ENCODE measurements at places on chromosomes 3 and 15.

GRCh38 chr3:23565041-23565775 lies 240.5 kb upstream of the UBE2E1 start:
- DNase-seq = no peak

DNA sequence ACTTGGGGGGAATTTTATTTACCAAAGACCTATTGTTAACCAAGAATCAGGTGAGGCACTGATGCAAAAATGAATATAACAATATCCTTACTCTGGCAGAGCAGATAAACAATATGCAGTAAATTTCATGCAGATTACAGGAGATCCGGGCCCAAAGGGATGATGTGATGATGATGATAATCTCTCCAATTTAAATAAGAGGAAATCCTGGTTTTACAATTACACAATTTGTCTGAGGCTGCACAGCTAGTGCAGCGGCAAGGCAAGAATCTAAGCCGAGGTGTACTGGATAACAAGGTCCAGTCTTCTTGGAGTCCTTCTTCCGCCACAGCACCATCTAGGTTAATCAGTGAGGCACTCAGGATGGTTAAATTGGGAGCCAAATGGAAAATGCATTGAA lies 2.4 kb upstream of the MESD start:
- no peak for DNase-seq

DNA sequence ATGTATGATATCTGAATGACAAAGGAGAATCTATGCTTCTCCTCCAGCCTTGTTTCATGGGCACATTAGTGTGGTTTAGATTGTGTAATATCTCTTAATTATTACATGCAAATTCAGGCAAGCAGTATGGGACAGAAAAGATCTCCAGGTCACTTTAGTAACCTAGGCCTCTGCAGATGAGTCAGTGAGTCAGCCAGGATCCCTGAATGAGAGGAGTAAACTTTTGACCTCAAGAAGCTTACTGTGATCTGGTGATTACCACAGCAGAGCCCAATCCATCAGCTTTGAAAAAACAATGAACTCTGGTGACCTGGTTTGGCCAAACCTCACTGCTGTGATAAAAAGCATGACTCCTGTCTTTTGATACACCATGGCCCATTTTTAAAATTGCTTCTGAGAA lies 107.8 kb downstream of the LRRN1 start:
- DNase-seq = no peak

DNA sequence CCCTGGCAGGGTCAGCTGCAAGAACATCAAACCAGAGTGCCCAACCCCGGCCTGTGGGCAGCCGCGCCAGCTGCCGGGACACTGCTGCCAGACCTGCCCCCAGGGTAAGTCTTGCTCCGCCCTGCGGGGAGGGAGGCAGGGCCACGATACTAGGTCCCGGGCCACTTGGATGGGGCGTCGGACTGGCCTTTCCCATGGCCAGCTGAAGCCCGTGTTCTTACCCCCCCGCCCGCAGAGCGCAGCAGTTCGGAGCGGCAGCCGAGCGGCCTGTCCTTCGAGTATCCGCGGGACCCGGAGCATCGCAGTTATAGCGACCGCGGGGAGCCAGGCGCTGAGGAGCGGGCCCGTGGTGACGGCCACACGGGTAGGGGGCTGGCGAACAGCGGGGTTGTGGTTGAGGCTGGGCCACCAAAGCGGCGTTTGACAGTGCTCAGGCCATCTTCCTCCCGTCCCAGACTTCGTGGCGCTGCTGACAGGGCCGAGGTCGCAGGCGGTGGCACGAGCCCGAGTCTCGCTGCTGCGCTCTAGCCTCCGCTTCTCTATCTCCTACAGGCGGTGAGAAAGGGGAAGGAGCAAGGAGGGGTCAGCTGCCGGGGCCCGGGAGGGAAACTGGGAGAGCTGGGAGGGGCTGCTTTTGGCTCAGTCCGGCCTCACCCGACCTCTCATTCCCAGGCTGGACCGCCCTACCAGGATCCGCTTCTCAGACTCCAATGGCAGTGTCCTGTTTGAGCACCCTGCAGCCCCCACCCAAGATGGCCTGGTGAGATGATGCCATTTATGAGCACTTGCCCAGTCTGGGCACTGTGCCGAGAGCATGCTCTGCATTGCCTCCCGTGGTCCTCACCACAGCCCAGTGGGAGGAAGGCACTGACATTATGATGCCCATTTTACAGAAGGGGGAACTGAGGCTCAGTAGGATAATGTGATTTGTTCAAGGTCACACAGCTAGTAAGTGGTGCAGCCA lies 1.7 kb downstream of the CHRD start:
- DNase-seq = no peak

DNA sequence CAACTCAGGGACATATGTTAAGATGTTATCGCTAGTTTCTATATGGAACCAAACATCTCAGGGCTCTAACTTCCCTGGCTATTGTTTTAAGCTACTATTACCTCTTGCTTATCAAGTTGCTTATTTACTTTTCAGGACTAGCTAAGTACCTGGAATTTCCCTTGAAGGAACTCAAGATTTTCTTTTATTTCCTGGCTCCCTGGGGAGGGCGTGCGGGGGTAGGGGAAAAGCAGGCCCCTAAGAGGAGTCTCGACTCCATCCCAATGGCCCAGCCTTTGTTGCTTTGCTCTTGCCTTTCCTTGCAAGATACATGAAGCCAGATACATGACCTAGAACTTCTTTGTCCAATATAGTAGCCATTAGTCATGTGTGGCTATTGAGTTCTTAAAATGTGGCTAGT lies 76.9 kb upstream of the STXBP5L start:
- DNase-seq = no peak

DNA sequence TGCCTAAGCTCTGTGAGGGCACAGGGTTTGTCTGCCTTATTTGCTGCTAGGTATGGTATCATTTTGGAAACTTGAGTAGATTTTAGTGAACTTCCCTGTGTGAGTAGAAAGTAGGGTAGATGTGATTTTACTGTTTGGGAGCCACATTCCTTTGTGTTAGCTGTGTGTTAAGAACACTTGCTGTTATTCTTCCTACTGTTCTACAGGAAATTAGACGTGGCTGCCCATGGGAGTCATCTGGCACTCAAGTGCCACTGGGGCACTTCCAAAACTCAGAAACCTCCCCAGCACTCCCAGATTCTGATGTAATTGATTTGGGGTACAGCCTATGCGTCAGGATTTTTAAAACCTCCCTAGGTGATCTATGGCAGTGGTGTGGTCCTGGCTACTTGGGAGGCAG lies 369.9 kb upstream of the C2CD4B start:
- DNase-seq = no peak

DNA sequence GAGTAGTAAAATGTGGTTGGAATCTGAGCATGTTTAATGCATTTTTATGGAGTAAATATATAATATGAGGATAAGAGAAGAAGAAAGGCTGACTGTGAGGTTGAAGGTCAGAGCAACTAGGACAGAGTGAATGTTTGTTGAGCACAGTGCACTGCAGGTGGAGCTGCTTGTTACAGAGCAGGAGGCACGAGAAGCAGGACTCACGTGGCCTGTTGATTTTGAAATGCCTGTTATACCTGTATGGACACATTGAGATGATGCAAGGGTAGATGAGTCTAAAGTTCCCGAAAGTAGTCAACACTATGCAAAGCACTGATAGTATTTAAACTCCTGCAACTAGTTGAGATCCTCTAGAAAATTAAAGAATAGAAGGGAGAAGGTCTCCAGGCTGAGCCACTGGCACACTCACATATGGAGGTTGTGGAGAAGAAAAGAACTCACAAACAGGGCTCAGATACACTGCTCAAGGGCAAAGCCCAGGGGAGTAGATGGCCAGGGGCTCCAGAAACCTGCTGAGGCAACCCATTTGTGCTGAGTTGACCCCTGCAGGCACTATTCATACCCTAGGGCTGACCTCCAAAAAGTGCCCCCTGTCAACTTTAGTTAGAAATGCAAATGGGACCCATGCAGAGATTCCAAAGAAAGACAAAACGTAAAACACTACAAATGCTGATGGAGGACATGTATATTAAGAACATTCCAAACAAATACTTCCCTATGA lies 541.5 kb downstream of the GABRG3 start:
- DNase-seq = no peak

DNA sequence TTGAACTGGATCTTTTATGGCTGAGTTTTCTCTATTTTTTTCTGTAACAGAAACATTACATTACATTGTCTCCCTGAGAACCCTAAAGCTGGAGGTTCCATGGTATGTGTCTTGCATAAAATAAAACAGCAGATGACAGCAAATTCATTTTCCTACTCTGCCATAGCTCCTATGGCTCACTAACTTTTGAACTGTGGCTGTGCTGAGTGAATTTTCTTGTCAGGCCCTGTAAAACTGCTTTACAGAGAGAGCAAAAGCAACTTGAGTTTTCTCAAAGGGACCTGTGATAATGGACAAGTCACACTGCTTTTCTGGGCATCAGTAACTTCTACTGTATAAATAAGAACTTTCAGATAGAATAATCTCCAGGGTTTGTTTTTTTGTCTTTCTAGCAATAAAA lies 129.9 kb upstream of the TSC22D2 start:
- DNase-seq = no peak

Measured in hippocampal formation (tissue), 2 donors.